ENCODE measurements at places on chromosomes 6 and 20.
A peak's percentile ranks its signal among the peaks of the same experiment; 100 is the strongest.

- DNase-seq: peak; percentile 43
Observed at GRCh38 chr6:30378290-30378937, 33.5 kb downstream of the RPP21 start.

DNA sequence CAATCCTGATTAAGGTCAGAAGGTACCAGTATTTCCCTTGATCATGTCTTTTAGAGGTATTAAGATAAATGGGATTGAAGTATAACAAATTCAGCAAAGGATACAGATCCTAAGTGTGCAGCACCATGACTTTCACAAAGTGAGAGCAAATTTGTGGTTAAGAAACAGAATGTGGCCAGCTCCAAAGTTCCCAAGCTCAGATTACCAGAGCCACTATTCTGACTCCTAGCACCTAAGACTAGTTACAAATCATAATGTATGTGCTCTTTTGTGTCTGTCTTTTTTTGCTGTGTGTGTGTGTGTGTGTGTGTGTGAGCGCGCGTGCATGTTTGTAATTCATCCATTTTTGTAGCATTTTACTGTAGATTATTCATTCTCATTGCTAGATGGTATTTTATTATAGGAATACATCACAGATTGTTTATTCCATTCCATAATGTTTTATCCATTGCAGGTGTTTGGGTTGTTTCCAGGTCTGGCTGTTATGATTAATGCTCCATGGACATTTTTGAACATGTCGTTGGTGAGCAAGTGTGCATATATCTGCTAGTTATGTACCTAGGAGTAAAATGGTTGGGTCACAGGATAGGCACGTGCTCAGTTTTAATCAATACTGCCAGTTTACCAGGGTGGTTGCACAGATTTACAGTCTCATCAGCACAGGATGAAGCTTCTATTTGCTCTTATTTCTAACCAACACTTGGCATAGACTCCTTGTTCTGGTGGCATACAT, 314.0 kb upstream of the JAG1 start:
- DNase-seq: no peak

DNA sequence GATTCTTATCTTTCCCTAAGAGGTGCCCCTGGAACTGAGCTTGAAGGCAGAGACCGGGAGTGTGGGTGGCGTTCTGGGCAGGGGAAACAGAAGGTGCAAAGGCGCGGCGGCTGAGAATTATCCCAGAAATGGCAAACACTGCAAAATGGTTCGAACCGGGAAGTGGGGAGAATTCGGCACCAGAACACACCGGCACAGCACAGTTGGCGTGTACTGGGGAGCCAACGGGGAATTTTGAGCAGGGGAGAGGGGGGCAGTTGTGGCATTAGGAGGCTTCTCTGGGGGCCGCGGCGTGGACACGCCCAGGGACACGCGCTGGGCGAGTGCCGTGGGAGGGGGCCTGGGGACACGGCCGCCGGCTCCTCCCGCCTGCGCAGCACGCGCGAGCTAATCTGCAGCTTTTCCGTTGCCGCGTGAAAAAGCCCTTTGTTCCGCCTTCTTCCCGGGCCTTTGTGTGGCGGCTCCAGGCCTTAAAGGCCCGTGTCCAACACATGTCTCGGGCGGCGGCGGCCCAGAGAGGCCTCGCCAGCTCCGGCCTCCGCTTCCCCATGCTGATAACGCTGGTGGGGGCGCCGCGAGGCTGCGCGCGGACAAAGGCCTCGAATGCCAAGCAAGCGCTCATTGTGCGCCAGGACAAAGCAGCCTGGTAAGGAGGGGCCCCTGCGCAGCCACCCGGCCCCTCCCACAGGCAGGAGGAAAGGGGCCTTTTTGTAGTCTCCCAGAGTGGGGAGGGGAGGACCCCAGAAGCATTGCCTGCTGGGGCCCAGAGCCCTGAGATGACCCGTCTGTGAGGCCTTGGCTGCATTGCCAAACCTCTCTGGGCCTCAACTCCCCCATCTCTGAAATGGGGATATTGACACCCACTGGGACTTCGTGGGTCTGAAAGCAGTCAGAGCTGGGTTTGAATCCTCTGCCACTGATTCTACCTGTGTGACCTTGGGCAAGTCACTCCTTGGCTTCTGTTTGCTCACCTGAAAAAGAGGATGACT, 82.8 kb downstream of the CD40 start:
- peak; percentile 42 for DNase-seq

DNA sequence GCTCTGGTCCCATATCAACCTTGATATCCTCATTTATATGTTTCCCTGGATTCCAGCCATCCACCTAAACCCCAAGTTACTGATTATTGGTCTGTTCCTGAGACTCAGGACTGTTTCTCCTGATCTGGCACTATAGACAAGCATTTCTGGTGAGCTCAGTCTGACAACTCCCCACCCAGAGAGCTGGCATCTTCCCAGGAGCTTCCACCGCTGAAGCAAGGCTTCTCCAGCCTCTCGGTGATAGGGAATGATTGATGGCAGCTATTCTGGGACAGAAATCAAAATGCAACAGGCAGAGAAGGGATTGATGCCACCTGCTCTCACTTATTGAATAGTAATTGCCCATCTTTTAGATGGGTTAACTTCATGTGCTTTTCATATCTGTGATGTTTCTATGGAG, 169.7 kb upstream of the GGTLC1 start:
- no peak for DNase-seq

DNA sequence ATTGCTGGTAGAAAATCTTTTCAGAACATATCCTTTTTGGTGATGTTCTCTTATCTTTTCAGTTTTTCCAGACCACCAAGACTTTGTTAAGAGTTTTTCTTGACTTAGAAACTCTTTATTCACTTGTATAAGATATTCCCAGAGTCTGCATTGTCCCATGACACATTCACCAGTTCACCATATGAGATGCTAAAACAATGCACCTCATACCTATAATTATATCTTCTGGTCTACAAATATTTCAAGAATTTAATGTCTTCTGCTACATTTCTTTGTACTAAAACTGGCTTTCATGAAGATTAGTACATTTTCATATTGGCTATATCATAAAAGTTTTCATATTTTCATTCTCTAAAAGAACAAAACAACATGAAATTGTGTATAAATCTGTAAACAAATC, 111.3 kb downstream of the ADGRG6 start:
- DNase-seq: no peak

- DNase-seq: no peak
Observed at GRCh38 chr6:7132398-7133035, 24.8 kb downstream of the RREB1 start.

- peak; percentile 57 for DNase-seq
Observed at GRCh38 chr6:39887692-39888450, 46.4 kb downstream of the MOCS1 start.

DNA sequence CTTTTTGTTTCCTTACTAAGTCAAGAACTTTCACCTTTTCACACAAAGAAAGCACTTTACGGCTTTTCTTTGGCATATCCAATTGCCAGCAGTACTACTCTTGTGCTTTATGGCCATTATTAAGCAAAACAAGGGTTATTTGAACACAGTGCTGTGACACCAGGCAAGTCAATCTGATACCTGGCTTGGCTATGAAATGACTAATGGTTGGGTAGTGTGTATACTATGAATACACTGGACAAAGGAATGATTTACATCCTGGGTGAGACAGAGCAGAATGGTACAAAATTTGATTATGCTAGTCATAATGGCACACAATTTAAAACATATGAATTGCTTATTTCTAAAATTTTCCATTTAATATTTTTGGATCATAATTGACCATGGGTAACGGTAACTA, 22.1 kb upstream of the ADGRF1 start:
- no peak for DNase-seq

DNA sequence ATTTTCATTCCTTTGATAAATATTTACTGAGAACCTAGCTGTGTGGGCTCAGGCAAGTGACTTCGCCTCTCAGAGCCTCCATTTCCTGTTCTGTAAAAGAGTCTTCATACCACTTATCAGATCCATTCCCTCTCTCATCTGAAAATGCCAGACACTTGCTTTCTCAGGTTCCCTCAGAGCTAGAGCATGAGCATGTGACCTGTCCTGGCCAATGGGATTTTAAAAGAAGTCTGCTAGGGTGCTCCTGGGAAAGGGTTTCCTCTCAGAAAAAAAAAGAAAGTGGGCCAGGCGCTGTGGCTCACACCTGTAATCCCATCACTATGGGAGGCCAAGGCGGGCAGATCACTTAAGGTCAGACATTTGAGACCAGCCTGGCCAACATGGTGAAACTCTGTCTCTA, 5.3 kb downstream of the KCNB1 start:
- peak; percentile 13 for DNase-seq

GRCh38 chr20:44728801-44729443, 13.8 kb downstream of the CCN5 start:
- DNase-seq: peak; percentile 79

DNA sequence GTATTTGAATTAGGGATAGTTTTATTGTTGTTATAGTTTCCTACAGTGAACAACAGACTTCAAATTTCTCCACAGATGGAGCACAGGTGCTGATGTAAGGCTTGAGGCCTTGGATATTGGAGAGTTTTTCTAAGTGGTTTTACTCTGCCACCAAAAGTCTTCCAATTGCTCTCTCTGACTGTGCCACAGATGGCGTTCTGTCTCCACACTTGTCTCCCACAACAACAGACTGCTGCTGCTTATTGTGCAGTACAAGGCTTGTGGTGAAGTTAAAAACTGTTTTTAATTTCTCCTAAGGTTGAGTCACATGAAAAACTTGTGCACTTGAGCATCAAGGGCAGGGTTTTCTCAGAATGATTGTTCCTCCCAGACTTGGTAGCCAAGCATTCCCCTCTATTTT, 460.9 kb upstream of the KHDRBS2 start:
- DNase-seq: peak; percentile 15

- DNase-seq: no peak
Observed at GRCh38 chr20:49418809-49419208, 63.7 kb downstream of the KCNB1 start.

GRCh38 chr6:169131390-169131789, 122.3 kb downstream of the THBS2 start:
- DNase-seq: no peak

DNA sequence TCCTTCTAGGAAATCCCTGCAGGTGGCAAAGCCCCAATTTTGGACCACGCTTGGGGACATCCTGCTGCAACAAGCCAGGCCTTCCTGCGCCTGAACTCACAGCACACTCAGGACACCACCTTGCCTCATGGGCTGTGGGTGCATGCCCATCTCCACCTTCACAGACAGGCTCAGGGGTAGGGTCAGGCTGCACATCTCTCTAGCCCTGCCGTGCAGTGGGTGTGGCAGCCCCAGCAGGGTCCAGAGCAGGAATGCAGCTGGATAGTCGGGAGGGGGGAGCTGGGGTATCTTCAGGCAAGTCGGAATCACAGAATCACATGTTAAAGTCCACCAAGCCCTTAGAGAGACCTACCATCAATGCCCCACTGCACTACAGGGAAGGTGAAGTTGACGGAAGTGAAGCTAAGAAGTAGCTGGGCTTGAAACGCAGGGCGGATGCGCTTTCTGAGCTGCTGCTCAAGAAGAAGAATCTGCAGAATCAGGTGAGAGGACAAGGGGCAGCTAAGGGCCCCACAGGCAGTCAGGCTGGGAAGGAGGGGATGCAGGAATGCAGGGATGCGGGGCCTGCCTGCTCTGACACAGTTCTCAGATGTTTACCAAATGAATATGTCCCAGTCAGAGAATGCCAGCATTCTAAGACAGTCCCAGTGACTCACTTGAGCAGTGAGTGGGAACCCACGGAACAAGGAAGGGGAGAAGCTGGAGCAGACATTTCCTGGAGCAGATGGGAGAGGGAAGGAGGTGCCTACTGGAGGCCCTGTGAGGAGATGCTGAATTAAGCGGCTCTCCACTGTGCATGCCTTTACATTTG, 11.3 kb downstream of the SERPINB6 start:
- no peak for DNase-seq

DNA sequence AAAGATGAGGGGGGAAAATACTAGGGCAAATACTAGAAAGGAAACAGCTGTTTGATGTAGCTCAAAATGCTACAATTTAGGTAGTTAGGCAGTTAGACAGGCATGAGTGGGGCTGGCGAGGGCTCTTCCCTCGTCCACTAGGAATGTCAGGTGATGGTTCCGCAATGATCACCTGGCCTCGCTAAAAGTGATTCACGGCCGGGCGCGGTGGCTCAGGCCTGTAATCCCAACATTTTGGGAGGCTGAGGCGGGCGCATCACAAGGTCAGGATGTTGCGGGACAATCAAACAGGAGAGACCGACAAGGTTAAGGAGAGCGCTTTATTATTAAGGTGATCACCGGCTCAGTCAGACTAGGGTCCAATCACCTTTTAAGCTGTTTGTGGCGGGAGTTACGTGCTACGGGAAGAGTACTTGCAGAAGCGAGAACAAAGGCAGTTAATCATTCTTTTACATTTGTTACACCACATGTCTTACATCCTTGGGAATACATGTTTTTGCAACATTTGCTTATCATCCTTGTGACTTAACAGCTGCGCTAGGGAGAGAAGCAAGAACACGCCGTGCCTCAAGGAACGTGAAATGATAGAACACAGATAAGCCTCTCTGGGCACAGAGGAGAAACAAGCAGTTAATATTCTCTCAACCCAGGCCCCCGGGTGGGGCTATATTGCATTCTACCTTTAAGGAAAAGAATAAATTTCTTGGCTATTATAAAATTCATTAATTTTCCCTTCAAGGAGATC, 1025.4 kb downstream of the EYS start:
- no peak for DNase-seq

GRCh38 chr6:164694386-164694785, 615.0 kb downstream of the C6orf118 start:
- DNase-seq: no peak

DNA sequence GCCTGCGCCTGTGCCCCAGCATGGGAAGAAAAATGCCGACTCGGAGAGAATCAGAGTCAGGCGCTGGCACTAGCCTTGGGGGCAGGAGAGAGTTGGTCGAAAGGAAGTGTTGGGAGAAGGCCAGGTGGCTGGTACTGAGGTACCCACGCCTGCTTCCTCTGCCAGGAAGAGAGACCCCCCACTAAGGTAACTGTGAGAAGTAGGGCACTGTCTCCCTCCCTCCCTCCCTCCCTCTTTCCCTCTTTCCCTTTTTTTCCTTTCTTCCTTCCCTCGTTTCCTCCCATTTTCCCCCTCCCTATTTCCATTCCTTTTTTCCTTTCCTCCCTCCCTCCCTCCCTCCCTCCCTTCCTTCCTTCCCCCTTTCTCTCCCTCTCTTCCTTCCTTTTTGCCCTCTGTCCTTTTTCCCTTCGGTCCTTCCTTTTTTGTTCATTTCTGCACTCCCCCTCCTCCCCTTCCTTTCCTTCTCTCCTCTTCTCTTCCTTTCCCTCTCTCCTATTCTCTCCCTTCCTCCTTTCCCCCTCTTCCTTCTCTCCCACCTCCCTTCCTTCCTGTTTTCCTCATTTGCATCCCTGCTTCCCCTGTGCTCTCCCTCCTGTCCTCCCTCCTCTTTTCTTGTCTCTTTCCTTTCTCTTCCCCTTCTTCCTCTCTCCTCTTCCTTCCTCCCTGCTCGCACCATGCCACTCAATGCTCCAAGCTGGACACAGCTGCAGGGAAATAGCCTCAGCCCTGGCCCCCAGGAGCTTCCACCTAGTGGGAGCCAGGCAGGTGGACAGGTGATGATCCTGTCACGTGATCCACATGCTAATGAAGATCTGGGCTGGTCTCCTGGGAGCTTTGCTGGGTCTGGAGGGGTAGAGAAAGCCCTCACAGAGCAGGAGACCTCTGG, 148.0 kb downstream of the DHX35 start:
- peak; percentile 10 for DNase-seq
